Astrocyte of the spinal cord (primary cell): ENCODE measurements at places on chromosomes 11 and 22.

DNA sequence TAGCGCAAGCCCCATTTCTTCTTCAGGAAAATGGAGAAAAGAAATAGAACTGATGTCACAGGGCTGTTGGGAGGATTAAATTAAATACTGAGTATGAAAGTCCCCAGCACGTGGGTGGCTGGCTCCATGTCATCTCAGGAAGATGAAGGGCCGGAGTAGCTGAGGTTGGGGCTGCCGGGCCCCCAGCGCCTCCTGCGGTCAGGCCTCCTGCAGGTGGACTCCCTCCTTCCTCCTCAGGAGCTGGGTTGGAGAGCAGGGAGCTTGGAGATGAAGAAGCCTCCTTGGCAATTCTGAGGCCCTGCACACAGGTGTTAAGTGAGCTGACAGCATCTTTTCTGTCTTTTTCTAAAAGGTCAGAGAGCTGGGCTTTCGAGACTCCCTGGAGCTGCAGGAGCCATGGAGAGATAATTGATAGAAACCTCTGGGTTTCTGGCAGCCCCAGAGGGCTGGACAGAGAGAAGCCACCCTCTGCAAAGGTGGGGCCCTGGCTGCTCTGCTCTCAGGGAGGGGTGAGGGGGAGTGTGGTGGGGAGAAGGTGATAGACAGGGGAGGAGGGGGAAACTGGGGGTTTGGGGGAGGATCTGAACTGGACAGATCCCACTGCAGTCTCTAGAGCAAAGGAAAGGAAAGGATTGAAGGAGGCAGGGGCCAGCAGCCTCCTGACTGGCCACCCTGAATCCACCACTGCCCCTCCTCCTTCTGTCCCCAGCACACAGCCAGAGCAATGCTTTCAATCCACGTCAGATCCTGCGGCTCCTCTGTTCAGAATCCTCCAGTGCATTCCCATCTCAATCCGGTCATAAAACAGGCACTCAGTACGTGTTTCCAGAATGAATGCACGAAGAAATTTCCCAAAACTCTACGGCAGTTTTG is 210.8 kb downstream of the CEP164 start:
- no peak for DNase-seq

GRCh38 chr11:57674251-57674650 is 6.3 kb downstream of the ZDHHC5 start:
- DNase-seq = no peak

- peak; percentile 59 for DNase-seq
Observed at GRCh38 chr11:117259417-117259816, 26.9 kb downstream of the RNF214 start.

GRCh38 chr22:25475257-25476022 is 89.0 kb upstream of the GRK3 start:
- peak; percentile 80 for DNase-seq

- DNase-seq = peak; percentile 76
Observed at GRCh38 chr11:95764267-95764898, 25.2 kb downstream of the FAM76B start.

DNA sequence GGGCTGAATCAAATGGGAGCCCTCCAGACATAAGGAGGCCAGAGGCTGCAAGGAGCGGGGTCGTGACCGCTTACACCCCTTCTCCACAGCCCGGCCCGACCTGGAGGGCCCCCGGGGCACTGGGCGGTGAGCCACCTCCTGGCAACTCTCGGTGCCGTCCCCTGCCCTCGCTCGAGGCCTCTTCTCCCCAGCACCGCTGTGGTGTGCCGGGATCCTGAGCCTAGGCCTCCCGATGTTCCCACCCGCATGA is 432 bp upstream of the GP1BB start:
- DNase-seq = no peak

- peak; percentile 48 for DNase-seq
Observed at GRCh38 chr22:45918459-45919370, 58.2 kb downstream of the WNT7B start.

DNA sequence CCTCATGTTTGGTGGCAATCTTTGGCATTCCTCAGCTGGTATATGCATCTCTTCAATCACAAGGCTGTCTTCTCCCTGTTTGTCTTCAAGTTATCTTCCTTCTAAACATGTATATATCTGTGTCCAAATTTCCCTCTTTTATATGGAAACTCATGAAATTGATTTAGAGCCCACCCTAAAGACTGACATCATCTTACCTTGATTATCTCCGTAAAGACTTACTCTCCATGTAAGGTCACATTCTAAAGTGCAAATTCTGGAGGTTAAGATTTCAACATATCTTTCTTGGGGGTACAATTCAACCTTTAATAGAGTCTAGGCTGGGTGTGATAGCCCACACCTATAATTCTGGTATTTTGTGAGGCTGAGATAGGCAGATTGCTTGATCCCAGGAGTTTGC is 215.8 kb upstream of the LRRC4C start:
- DNase-seq = no peak

DNA sequence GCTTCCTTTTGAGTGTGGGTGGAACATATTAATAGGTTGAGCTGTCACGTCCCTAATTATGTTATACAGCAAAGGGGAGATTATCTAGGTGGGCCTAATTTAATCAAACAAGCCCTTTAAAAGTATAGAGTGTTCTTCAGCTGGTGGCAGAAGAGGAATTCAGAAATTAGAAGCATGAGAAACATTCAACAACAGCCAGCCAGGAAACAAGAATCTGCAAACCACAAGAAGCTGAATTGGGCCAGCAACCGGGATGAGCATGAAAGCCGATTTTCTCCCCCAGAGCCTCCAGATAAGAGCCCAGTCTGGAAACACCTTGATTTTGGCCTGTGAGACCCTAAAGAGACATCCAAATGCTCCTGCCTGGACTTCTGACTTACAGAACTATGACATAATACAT is 105.8 kb upstream of the LDLRAD3 start:
- no peak for DNase-seq

DNA sequence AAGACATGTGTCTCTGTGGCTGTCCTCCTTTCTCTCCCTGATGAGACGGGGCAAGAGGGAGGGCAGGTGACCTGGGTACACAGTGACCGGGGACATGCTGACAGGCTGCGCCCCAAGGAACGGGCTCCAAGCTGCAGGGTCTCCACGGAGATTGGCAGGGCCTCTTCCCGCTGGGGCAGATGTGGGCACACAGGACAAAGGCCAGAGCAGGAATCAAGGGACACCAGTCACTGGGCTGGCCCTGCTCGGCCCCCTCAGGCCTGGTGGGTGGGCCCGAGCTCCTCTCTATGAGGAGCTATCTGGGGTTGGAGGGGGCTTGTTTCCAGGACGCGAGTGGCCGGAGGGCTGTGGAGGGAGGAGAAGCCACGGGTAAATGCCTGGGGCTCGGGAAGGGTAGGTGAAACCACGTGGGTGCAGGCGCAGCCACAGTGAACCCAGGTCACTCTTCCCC is 11.2 kb downstream of the PNPLA5 start:
- no peak for DNase-seq

GRCh38 chr11:60059521-60060240 is 3.2 kb downstream of the MS4A3 start:
- no peak for DNase-seq
